ENCODE measurements at places on chromosomes 6 and 20.
A peak's percentile ranks its signal among the peaks of the same experiment; 100 is the strongest.

DNA sequence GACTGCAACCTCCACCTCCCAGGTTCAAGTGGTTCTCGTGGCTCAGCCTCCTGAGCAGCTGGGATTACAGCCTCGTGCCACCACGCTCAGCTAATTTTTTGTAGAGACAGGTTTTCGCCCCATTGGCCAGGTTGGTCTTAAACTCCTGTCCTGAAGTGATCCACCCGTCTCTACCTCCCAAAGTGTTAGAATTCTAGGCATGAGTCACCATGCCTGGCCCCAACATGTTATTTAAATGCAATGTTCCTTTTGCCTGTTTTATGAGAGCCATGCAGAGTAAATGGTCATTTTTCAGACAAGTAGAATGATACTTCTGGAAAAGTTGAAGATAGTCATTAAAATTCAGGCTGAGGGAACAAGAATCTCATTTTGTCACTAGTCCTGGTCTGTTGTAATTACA lies 43.8 kb upstream of the RPS6KA2 start:
- DNase-seq: no peak

DNA sequence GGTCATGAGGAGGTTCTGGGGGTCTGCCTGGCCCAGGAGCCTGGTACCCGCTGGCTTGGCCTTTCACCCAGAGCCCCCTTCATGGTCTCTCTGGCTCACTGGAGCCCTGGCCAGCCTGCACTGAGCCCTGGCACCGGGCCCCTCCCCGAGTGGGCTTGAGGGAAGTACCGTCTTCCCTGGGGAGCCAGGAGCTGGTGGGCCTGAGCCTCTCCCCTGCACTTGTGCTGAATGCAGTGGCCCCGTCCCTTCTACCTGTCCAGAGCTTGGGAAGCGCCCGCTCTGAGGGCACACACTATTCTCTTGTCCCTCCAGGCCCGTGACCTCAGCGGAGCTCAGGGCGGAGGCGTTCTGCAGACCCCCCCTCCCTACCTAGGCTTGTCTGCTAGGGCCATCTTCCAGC lies 62.2 kb downstream of the TCP11 start:
- no peak for DNase-seq

GRCh38 chr20:59948828-59949720 lies 8.9 kb downstream of the FAM217B start:
- DNase-seq: peak; percentile 27

- no peak for DNase-seq
These were observed 31.2 kb downstream of the ADRM1 start for GRCh38 chr20:62333820-62334595.

- DNase-seq: no peak
These were observed 350.8 kb upstream of the TSHZ2 start for GRCh38 chr20:52621401-52621800.

DNA sequence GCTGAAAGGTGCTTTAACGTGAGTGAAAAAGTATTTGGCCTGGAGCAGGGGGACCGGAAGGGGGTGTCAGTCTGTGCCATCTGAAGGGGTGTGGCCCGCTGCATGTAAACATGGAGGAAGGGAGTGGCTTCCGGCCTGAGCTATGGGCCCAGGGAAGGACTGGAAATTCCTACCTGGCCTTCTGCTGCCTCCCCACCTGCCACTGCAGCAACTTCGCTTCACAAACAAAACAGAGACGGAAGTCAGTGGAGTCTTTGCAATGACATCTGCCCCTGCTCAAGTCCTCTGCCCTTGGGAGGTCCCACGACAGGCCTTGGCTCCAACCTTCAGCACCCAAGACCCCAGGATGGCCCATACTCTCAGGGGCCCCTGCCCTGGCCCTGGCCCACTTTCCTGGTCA lies 28.1 kb upstream of the FOXP4 start:
- no peak for DNase-seq

DNA sequence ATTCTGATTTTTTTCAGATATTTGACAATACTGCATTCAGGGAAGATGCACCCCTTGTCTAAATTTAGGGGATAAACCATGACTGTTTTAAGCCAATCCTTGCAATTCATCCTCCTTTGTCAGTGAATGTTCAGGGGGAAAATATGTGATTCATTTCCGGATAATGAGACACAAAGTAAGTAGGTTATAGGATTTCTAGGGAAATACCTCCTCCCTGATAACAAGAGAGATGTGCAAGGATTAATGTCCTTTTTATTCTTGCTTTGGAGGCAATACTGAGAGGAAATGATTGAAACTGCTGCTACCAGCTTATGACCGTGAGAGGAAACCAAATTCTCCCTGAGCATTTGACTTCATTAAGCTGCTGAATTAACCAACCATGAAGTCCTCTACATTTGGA lies 161.3 kb upstream of the EYA4 start:
- DNase-seq: no peak

Measured in GDM1 (cell line).